GM06990 (cell line): ENCODE measurements at places on chromosomes 2 and 18.
A peak's percentile ranks its signal among the peaks of the same experiment; 100 is the strongest.

DNA sequence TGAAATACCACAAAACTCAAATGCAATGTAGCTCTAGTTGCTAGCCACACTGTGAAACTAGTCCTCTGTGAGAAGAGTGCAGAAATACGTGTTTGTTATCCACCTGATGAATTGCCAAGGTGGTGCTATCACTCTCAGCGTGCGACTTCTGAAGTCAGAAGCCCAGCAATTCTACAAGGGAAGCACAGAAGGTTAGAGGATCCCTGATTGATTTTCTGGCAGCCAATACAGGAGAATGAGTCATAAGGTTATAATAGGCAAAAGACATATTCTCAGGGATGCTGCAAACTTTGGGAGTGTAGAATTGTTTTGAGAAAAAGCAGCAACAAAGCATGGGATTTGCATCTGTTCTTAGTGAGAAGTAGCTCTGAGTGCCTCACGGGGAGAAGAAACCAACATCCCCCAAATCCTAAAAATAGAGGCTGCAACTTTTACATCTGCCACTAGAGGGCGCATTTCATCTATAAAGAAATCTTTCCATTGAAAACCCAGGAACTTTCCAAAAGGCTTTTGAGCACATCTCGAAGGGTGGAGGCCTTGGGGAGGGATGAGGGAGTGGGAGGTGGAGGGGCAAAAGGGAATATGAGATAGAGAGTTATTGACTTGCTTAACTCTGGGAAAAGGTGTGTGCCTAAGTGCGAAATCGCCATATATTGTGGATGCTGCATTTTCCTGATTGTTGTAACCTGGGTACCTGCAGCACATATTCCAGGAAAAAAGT is 78.0 kb downstream of the TMEM182 start:
- DNase-seq = no peak

DNA sequence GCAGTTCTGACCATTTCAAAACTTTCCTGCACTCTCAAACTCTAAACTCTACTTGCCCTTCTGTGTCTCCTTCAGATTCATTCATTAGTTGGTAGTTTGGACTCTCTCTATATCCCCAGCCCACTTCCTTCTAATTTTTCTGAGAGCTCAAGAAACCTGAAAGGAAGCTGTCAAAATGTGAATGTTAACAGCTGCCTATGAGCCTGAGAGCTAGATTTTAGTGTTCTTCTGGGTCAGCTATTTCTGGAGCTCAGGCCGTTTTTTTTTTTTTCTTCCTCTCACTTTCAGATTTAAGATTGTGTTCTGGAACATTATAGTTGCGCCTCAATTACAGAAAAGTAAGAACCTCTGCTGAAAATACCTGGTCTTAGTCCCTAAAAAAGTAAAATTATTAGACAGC is 73.1 kb downstream of the RTN4 start:
- DNase-seq = peak; percentile 76

- DNase-seq = peak; percentile 47
Measured at GRCh38 chr2:70089220-70089982, 2.1 kb downstream of the PCBP1 start.

DNA sequence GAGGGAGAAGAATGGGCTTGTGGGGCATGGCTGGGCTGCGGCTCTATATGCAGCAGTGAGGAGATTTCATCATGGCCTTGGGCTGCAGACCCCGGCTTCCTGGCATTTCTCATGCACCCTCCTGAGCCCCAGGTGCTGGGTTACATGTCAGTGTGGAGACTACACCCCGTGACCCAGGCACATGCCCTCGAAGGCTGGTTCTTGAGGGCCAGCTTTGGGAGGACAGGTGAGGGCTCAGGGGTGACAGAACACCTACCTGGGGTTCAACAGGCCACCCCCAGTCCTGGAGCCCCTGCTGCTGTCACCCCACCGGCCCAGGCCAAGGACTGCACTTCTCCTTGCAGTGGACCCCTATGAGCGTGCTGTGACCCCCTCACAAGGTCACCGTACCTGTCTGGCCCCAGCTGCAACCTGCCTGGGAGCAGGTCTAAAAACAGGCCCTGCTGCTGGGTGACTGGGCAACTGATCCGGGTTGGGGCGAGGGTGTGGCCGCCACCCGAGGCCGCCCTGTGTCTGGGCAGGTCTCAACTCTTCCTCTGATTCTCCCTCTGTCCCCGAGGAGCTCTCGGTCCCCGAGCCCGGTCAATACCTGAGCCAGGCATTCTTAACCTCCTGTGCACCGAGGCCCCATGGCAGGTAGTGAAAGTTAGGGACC is 94.8 kb upstream of the OTOS start:
- no peak for DNase-seq

DNA sequence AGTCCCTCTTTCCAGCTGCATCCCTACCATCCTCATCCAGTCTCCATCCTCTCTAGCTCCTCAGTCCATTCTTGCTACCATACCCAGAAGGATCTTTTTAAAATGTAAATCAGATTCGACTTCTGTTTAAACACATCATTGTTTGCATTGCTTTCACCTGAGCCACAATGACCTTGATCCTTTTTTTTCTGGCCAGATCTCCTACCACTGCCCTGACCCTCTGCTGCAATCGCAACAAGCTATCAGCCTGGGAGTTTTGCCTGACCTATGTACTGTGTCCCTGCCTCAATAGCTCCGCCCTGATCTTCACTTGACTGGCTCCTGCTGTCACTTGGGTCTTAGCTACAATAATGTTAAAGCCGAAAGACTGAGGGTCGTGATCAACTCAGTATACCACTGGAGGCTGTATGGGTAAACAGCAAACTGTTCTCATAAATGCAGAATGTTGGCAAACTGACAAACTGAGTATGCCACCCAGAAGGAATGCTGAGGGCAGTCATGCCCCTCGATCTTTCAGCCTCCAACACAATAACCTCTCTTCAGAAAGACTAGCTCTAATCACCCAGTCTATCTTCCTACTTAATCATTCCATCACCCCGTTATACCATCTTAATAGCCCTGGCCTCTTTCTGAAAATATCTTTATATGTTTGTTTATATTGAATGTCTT is 2.6 kb upstream of the RBM43 start:
- DNase-seq = no peak

- DNase-seq = peak; percentile 76
Measured at GRCh38 chr2:230582851-230583283, 129.8 kb upstream of the CAB39 start.

- DNase-seq = peak; percentile 25
Measured at GRCh38 chr2:54053830-54054229, 61.6 kb upstream of the ACYP2 start.

DNA sequence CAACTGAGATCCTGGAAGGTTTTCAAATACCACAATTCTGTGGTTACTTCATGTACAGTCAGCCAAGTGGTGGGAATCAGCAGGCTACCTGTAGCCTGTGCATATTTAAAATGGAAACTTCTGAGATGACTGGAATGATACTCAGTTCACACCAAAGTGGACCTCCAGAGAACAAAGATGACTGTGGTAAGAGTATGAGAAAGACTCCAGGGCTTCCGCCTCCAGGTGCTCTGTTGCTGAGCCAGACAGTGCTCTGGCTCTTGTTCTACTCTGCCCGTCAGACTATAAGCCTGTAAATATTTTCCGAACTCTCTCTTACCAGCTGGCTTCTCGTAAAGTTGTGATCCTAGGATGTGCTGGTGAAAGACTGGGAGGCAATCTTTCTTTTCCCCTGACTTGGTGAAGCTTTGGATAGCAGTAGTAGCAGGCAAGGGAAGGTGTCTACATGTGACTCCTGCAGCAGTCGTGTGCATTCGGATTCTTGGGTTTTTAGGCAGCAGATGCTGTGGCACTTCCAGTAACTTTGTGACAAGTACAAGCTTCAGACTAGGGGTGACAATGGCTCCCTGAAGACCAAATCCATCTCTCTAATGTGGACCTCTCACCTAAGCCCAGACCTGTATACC is 23.1 kb downstream of the ST3GAL5 start:
- peak; percentile 73 for DNase-seq

- no peak for DNase-seq
Measured at GRCh38 chr18:25621144-25621543, 269.2 kb upstream of the ZNF521 start.

- DNase-seq = no peak
Measured at GRCh38 chr2:28185153-28185552, 207.5 kb upstream of the FOSL2 start.

GRCh38 chr2:234286118-234286598 is 210.7 kb downstream of the ARL4C start:
- DNase-seq = no peak

GRCh38 chr2:149200109-149200520 is 130.3 kb upstream of the LYPD6 start:
- no peak for DNase-seq

- no peak for DNase-seq
Measured at GRCh38 chr2:33230195-33230594, 246.3 kb upstream of the RASGRP3 start.

DNA sequence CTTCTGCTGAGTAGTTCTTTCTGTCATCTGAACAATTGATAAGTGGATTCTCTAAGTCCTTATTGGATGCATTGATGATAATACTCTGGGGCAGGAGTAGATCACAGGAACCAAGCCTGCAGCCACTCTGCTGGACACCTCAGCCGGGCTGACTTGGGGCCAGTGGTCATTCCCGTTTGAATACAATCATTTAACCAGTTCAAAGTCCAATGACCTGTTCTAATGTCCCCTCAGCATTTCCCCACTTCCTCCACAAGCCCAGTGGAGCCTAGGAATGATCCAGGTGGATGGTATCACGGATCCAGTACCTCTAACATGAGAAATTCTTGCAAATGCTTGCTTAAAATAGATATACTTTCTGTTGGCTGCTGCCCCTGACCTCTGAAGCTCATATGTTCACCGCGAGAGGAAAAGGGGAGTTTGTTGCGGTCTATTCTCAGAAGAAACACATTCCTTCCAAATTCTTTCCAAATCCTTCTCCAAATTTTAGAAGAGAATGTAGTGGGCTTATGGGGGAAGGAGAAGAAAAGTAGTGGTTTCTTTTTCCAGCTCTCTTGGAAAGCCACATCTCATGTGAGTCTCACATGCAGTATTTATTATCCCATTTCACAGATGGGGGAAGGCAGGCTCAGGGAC is 170.9 kb downstream of the INHBB start:
- DNase-seq = no peak

- DNase-seq = no peak
Measured at GRCh38 chr18:79736230-79736629, 56.6 kb downstream of the CTDP1 start.

GRCh38 chr2:241052677-241053360 is 49.3 kb downstream of the MTERF4 start:
- DNase-seq = peak; percentile 9
